ENCODE measurements at places on chromosomes 5 and 9.

GRCh38 chr9:35431467-35431866 is 58.4 kb upstream of the RUSC2 start:
- no peak for DNase-seq
- no peaks in the 10 kb centered on the region for H3K4me1 ChIP-seq
- H3K4me3 ChIP-seq = no peak overlapping the region
- H3K27ac ChIP-seq = no peak overlapping the region
- peaks cover 30% of the 10 kb centered on the region for H3K27me3 ChIP-seq

GRCh38 chr5:68502531-68502930 is 287.0 kb downstream of the PIK3R1 start:
- H3K4me3 ChIP-seq = no peak overlapping the region
- no peaks in the 10 kb centered on the region for H3K36me3 ChIP-seq
- DNase-seq = no peak
- H3K27me3 ChIP-seq = peaks cover 4% of the 10 kb centered on the region

DNA sequence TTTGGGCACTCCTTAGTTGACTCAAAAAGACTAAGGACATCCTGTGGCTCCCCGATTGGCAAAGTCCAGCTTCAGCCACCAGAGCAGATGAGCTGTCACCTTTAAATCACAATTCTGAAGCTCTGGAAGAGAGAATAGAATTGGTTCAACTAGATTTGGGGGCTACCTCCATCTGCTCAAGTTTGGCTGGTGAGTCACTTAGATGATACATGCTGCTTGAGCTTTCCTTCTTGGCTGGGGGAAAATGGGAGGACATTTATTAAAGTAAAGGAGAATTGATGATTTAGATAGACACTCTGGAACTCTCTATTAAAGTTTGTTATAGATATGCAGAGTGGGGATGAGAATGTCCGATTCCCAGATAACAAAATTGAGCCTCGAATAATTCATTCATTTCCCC is 30.0 kb upstream of the GRIA1 start:
- H3K27me3 ChIP-seq = no peaks in the 10 kb centered on the region
- H3K4me1 ChIP-seq = no peaks in the 10 kb centered on the region
- H3K4me3 ChIP-seq = no peak overlapping the region
- H3K36me3 ChIP-seq = no peaks in the 10 kb centered on the region
- H3K27ac ChIP-seq = no peak overlapping the region
- no peak for DNase-seq

DNA sequence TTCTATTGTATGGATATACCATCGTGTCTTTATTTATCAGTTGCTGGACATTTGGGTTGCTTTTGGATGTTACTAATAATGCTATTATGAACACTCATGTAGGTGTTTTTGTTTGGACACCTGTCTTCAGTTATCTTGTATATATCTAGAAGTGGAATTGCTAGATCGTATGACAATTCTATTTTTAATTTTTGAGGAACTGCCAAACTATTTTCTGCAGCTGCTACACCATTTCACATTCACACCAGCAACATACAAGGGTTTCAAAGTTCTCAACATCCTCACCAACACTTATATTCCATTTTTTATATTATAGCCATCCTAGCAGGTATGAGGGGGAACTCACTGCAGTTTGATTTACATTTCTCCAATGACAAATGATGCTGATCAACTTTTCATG is 324.6 kb downstream of the CAAP1 start:
- no peak for DNase-seq
- no peak overlapping the region for H3K4me3 ChIP-seq
- no peaks in the 10 kb centered on the region for H3K4me1 ChIP-seq
- H3K27me3 ChIP-seq = no peaks in the 10 kb centered on the region

- no peaks in the 10 kb centered on the region for H3K27me3 ChIP-seq
- H3K36me3 ChIP-seq = no peaks in the 10 kb centered on the region
- no peak overlapping the region for H3K27ac ChIP-seq
- no peak for DNase-seq
- H3K4me1 ChIP-seq = no peaks in the 10 kb centered on the region
- H3K4me3 ChIP-seq = no peak overlapping the region
Measured at GRCh38 chr5:505951-506525, 18.2 kb downstream of the SLC9A3 start.

DNA sequence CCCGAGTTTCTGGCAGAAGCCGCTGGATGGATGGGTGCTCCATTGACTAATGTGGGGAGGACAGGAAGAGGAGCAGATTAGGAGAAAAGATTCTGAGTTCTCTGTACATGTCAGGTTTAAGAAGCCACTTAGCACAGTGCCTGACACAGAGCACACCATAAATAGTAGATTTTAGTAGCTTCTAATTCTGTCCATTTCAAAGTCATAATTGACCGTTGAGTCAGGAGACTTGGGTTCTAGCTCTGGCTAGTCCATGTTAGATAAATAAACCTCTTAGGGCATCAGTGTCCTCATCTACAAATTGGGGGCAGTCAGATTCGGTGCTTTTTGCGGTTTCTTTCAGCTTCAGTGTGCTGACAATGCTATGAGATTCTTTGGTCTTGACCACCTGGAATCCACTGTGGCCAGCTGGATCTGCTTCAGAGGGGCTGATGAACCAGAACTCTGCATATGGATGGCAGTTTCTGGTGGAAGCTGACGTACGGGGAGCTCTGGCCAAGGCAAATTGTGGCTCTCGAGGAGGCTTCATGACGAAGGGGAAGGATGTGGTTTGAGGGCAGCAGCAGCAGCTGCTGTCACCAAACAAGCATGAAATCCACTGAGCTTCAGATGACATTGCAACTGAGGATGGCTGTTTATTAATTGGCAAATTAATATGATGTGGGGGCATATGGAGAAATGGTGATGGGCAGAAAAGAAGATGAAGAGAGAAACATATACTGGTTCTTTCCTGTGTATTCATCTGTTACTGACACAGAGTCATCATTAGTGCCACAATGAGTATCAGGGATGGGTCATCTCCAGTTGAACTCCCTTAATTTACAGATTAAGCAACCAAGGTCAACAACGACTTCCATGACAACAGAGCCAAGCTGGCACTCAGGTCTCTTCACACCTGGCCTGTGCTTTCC is 134.4 kb downstream of the AOPEP start:
- peaks cover 5% of the 10 kb centered on the region for H3K36me3 ChIP-seq
- H3K4me3 ChIP-seq = peak overlapping the region; percentile 73
- peak; percentile 70 for DNase-seq
- peaks cover 48% of the 10 kb centered on the region for H3K4me1 ChIP-seq
- H3K27ac ChIP-seq = peak overlapping the region; percentile 83
- H3K27me3 ChIP-seq = no peaks in the 10 kb centered on the region

- H3K27ac ChIP-seq = no peak overlapping the region
- DNase-seq = no peak
- H3K4me3 ChIP-seq = no peak overlapping the region
- no peaks in the 10 kb centered on the region for H3K27me3 ChIP-seq
- peaks cover 25% of the 10 kb centered on the region for H3K4me1 ChIP-seq
Measured at GRCh38 chr5:171926311-171926710, 80.1 kb downstream of the FBXW11 start.

GRCh38 chr5:135986401-135986800 is 31.6 kb upstream of the LECT2 start:
- H3K4me1 ChIP-seq = no peaks in the 10 kb centered on the region
- no peak overlapping the region for H3K27ac ChIP-seq
- H3K36me3 ChIP-seq = no peaks in the 10 kb centered on the region
- H3K27me3 ChIP-seq = peaks cover 4% of the 10 kb centered on the region
- no peak for DNase-seq
- H3K4me3 ChIP-seq = no peak overlapping the region

GRCh38 chr5:156826150-156826549 is 23.9 kb upstream of the PPP1R2B start:
- peaks cover 14% of the 10 kb centered on the region for H3K36me3 ChIP-seq
- peaks cover 10% of the 10 kb centered on the region for H3K4me1 ChIP-seq
- H3K4me3 ChIP-seq = no peak overlapping the region
- no peak for DNase-seq
- H3K27me3 ChIP-seq = peaks cover 2% of the 10 kb centered on the region
- no peak overlapping the region for H3K27ac ChIP-seq

DNA sequence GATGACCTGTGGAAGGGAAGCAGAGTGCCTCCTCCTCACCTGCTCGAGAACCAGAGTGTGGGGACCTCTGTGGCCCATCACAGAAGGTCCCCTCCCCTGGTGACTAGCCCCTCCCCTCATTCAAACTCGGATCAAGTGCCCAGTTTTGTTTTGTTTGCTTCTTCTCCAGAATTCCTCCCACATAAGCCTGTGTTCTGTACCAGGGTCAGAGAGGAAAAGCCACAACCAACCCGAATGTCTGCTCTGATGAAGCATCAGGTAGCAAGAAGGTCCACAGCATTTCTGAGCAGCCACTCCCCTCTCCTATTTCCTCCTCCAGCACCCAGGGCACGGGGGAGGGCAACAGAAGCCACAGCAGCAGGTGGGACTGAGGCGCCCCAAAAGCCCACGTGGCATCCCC is 58.2 kb downstream of the HSD17B3 start:
- peaks cover 70% of the 10 kb centered on the region for H3K27me3 ChIP-seq
- no peak overlapping the region for H3K27ac ChIP-seq
- H3K4me3 ChIP-seq = no peak overlapping the region
- DNase-seq = no peak
- no peaks in the 10 kb centered on the region for H3K36me3 ChIP-seq

DNA sequence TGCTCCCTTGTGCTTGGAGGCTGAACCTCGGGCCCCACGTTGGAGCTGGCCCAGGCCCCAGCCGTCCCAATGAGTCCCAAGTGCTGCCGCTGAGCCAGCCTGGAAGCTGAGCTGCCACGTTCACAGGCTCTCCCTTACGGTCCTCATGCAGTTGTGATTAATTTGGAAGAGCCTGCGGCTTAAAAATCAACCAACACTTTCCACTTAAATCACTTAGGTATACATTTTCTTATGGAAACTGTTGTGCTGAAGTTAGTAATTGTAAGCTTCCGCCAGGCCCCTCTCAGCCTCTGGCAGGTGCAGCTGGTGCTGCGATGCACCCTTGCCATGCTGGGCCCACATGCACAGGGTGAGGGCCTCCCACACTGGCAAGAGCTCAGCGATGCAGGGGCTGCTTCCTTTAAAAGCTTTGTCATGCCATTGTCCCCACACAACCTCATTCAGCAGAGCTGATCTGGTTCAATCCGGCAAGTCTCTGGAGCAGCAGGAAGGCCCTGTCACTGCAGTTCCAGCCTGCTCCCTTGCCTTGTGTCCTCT is 61.0 kb downstream of the IPPK start:
- no peak for DNase-seq
- H3K36me3 ChIP-seq = peaks cover 13% of the 10 kb centered on the region
- peaks cover 4% of the 10 kb centered on the region for H3K4me1 ChIP-seq
- no peak overlapping the region for H3K4me3 ChIP-seq

DNA sequence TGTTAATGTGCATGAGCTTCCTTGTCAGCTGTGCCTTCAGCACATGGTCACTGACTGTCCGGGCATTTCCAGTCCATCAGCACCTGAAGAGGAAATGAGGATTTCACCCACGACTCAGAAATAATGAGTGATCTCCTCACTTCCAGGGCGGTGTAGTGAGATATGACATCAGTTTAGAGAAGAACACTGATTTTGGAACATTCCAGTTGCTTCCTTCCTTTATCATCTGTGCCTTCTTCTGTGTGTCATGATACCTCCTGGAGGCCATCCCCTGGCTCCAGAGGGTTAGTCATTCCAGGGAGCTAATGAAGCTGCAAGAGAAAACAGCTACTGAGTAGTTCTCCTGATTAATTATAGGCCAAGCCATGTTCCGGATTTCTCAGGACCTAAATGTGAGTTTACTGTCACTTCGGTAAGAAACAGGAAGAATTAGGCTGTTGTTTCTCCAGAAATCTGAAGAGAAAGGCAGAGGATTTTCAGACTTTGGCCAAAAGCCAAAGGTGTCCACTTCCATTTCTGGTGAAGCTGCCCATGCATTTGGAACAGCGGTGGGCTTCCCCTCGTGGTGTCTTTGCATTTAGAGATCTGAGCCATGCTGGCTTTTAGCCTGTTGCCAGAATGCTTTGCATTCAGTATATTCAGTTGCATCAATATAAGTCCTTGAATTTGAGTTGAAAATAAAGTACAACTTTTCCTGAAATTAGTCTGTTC is 161.3 kb upstream of the OTULINL start:
- peaks cover 40% of the 10 kb centered on the region for H3K4me1 ChIP-seq
- no peak overlapping the region for H3K4me3 ChIP-seq
- H3K27me3 ChIP-seq = peaks cover 4% of the 10 kb centered on the region
- H3K36me3 ChIP-seq = peaks cover 2% of the 10 kb centered on the region
- no peak for DNase-seq

DNA sequence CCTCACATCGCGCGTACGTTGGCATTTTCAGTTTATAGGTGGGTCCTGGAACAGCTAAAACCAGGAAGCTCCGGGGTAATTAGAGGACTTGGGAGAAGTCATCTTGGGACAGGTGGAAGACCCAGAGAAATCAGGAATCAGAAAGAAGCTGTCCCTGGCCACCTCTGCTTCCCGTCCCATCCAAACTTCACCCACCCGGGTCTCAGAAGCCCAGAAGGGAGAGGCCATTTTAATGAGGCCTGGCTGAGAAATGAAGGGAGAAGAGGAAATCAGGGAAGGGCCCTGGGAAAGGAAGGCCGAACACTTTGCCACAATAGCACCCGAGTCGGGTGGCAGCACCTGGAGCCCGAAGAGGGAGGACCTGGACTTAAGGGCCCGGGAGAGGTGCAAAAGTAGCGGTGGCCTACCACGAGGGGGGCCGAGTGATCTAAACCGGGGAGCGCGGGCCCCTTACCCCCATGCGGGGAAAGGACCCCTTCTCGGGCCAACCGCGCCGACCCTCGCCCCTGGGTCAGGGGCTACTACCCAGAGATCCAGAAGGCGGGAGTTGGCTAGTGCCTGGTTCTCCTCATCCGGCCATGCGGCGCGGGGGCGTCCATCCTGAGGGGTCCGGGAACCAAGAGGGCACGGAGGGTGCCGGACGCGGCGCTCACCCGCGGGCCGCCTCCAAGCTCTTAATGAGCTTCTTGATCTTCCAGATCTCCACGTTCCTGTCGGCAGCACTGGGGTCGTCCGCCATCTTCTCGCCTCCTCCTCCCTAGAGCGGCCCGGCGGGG is 668 bp downstream of the ETF1 start:
- peaks cover 48% of the 10 kb centered on the region for H3K4me1 ChIP-seq
- H3K36me3 ChIP-seq = peaks cover 42% of the 10 kb centered on the region
- H3K27ac ChIP-seq = peak overlapping the region; percentile 100
- peak overlapping the region; percentile 99 for H3K4me3 ChIP-seq

DNA sequence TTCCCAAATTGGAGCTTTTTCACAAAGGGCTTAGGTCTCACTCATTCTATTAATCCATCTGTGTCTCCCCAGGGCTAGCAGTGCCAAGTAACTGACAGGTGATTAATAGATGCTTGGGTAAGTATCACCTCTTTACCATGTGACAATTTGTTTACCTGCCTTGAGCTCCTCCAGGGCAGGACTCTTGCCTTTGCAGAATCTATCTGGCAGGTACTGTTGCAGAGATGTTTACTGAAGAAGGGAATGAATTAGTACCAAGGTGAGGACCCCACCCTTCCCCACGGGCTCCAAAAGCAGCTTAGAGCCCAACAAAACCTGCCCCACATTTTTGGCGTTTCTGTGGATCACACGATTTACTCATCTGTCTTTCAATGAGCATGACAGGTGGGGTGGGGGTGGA is 698 bp upstream of the TGFBI start:
- no peak overlapping the region for H3K4me3 ChIP-seq
- H3K36me3 ChIP-seq = no peaks in the 10 kb centered on the region
- no peaks in the 10 kb centered on the region for H3K4me1 ChIP-seq
- H3K27ac ChIP-seq = no peak overlapping the region
- H3K27me3 ChIP-seq = peaks cover 26% of the 10 kb centered on the region

- H3K4me3 ChIP-seq = no peak overlapping the region
- no peaks in the 10 kb centered on the region for H3K27me3 ChIP-seq
- H3K27ac ChIP-seq = no peak overlapping the region
- H3K36me3 ChIP-seq = no peaks in the 10 kb centered on the region
- H3K4me1 ChIP-seq = no peaks in the 10 kb centered on the region
Measured at GRCh38 chr5:28548856-28549255, 1510.5 kb upstream of the CDH9 start.

Measured in activated T-helper 1 cell treated with anti-CD3 and anti-CD28 coated beads, Interleukin-12 subunit alpha, Interleukin-12 subunit beta, Interleukin-2, Interleukin-4 antibody, amounts not matched to agents 30 ng/mL and 10 ng/mL and 1 ng/mL, durations not matched to agents 14 hours and 24 hours and 36 hours (primary cell).